ENCODE measurements at places on chromosomes 6 and 20. TPM values are rescaled to one million over a fixed set of nuclear protein-coding genes. Genes with fewer than 3 reads are reported as not detected.
A peak's percentile ranks its signal among the peaks of the same experiment; 100 is the strongest.

The SAYSD1 gene
- polyA plus RNA-seq, result 17.1 TPM

- no peaks in the 10 kb centered on the region for H3K4me1 ChIP-seq
- peak overlapping the region; percentile 52 for H3K27ac ChIP-seq
- no peaks in the 10 kb centered on the region for H3K27me3 ChIP-seq
These were observed 256.5 kb upstream of the RREB1 start for GRCh38 chr6:6851059-6851948.

The KIF6 gene
- polyA plus RNA-seq, result 1.7 TPM

DNA sequence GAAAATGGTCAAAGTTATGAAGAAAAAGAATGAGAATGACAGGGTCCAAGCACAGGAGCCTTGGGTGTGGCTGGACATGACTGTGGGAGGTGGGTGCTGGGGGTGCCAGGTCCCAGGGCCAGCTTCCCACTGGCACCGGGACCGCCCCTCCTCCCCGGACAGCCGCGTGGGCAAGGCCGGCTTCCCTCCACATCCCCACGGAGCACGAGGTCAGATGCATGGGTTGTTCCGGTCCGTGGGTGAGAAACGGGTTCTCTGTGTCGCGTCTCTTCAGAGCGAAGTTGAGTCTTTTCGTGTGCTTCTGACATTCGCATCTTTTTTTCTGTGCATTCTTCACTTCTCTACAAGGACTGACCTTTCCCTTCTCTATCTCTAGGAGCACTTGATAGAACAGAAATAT, 30.1 kb downstream of the KIF25 start:
- no peak overlapping the region for H3K27ac ChIP-seq
- DNase-seq, result no peak
- H3K4me3 ChIP-seq, result no peak overlapping the region
- H3K36me3 ChIP-seq, result no peaks in the 10 kb centered on the region
- peaks cover 4% of the 10 kb centered on the region for H3K4me1 ChIP-seq

The SLC22A3 gene
- 7.4 TPM for polyA plus RNA-seq

GRCh38 chr20:14207591-14207990, 129.8 kb downstream of the FLRT3 start:
- H3K36me3 ChIP-seq, result no peaks in the 10 kb centered on the region
- H3K27ac ChIP-seq, result no peak overlapping the region
- H3K4me1 ChIP-seq, result no peaks in the 10 kb centered on the region

DNA sequence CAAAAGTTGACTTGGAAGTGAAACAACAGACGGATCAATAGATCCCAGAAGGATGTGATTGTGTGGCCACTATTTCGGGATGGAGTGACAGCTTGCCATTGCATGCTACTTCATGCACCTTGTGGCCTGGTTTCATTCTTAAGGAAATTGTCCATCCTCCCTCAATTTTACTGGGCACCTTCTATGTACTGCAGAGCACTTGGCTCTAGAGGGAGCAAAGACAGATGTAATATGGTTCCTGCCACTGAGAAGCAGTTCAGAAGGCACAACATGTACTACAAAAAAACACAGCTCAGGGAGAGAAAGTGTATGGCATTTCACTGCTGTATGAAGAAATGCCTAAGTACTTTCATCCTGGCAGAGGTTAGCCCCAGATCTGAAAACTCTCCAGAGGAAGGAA, 91.9 kb downstream of the FOXA2 start:
- no peak overlapping the region for H3K4me3 ChIP-seq
- H3K27me3 ChIP-seq, result no peaks in the 10 kb centered on the region
- H3K36me3 ChIP-seq, result no peaks in the 10 kb centered on the region
- H3K4me1 ChIP-seq, result no peaks in the 10 kb centered on the region

The CYB5R4 gene
- 8.0 TPM for polyA plus RNA-seq

DNA sequence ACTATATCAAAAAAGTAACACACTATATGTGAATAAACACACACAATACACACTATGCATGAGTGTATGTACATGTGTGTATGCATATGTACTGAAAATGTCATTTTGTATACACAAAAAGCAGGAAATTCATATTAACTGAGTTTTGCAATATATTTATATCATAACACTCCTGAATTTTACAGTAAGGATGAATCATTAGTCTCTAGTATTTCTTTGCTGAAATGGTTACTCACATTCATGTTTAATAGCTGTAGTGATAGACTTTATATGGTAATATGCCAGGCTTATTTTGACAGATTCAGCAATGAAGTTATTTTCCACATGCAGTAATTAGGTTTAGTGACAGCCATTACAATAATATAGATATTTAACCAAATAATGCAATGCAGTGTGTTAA, 1216.2 kb upstream of the CITED2 start:
- no peak overlapping the region for H3K4me3 ChIP-seq

- no peaks in the 10 kb centered on the region for H3K27me3 ChIP-seq
- no peaks in the 10 kb centered on the region for H3K4me1 ChIP-seq
- no peaks in the 10 kb centered on the region for H3K36me3 ChIP-seq
- H3K27ac ChIP-seq, result no peak overlapping the region
- H3K4me3 ChIP-seq, result no peak overlapping the region
These were observed 55.0 kb downstream of the ADGRG6 start for GRCh38 chr6:142356884-142357225.

GRCh38 chr20:4894981-4895381, 106.3 kb downstream of the SLC23A2 start:
- H3K27ac ChIP-seq, result no peak overlapping the region
- H3K27me3 ChIP-seq, result no peaks in the 10 kb centered on the region
- H3K4me3 ChIP-seq, result no peak overlapping the region
- H3K36me3 ChIP-seq, result peaks cover 3% of the 10 kb centered on the region

The PYGB gene
- polyA plus RNA-seq, result 50.9 TPM

- H3K27ac ChIP-seq, result no peak overlapping the region
- peaks cover 8% of the 10 kb centered on the region for H3K36me3 ChIP-seq
- H3K4me1 ChIP-seq, result no peaks in the 10 kb centered on the region
- H3K4me3 ChIP-seq, result no peak overlapping the region
- no peaks in the 10 kb centered on the region for H3K27me3 ChIP-seq
These were observed 57.5 kb upstream of the SLC4A11 start for GRCh38 chr20:3296261-3297078.

The SLC17A2 gene
- polyA plus RNA-seq, result 0.54 TPM

The LY6G6C gene
- polyA plus RNA-seq, result not detected
